ENCODE measurements at places on chromosomes 1 and 21. TPM values are rescaled to one million over a fixed set of nuclear protein-coding genes. Genes with fewer than 3 reads are reported as not detected.

The PHF13 gene
- total RNA-seq = 5.4 TPM

The CLIC6 gene
- total RNA-seq = not detected

The OR2L13 gene
- not detected for total RNA-seq

The DCDC2B gene
- total RNA-seq = not detected

The TMEM200B gene
- not detected for total RNA-seq

The CHRM3 gene
- total RNA-seq = not detected

The IFFO2 gene
- total RNA-seq = 13.6 TPM

The ST6GALNAC3 gene
- total RNA-seq = 12.6 TPM

The LINGO4 gene
- not detected for total RNA-seq

All from activated B cell treated with CpG ODN at 0.5 μM for 24 hours (primary cell).